ENCODE measurements at places on chromosomes 7 and 10.

DNA sequence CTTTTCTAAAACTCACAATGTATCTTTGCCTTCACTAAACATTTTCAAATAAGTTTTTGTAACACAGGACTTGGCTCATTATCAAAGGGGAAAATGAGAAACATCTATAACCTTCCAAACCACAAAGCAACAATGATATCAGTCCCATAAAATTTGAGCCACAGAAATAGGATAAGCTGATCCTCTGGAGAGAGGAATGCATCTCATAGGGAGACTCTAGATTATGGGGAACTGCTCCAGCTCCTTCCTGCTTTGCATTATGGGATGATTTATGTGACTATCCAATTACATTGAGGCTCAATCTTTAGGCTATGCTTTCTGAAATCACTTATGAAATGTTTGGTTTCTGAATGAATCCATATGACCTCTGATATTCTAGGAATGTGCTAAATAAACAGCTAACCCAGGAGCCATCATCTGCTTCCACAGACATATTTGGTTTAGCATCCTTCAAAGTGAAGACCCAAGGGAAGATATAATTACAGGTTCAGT lies 70.4 kb downstream of the CUBN start:
- no peak for DNase-seq

GRCh38 chr10:64097391-64098122 lies 576.4 kb downstream of the REEP3 start:
- DNase-seq: no peak

GRCh38 chr7:27277628-27278027 lies 35.0 kb downstream of the EVX1 start:
- no peak for DNase-seq

DNA sequence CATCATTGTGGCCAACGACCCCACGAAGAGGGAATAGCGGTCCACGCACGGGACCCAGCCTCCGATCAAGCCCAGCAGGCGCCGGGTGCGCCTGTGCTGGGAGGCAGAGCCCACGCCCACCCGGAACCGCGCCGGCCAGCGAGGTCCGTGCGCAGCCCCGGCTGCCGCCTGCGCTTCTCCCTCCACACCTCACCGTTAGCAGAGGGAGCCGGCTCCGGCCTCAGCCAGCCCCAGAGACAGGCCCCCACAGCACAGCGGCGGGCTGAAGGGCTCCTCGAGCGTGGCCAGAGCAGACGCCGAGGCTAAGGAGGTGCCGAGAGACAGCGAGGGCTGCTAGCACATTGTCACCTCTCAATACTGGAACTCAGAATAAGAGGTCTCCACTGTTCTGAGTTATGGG lies 3.6 kb downstream of the ITPRID1 start:
- DNase-seq: no peak

GRCh38 chr10:53601260-53601875 lies 828.8 kb upstream of the MBL2 start:
- no peak for DNase-seq

- no peak for DNase-seq
Measured at GRCh38 chr7:135929249-135929648, 47.9 kb downstream of the MTPN start.

- DNase-seq: no peak
Measured at GRCh38 chr7:7103343-7104313, 78.7 kb upstream of the C1GALT1 start.

DNA sequence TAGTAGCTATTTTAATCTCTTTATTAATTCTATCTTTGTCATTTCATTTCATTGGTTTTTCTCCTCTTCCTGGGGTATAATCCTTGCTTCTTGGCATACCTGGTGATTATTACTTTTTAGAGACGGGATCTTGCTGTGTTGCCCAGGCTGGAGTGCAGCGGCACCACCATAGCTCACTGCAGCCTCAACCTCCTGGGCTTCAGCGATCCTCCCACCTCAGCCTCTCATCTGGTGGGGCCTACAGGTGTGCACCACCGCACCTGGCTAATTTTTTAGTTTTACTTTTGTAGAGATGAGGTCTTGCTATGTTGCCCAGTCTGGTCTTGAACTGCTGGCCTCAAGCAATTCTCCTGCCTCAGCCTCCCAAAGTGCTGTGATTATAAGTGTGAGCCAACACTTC lies 22.0 kb upstream of the OCM2 start:
- no peak for DNase-seq

DNA sequence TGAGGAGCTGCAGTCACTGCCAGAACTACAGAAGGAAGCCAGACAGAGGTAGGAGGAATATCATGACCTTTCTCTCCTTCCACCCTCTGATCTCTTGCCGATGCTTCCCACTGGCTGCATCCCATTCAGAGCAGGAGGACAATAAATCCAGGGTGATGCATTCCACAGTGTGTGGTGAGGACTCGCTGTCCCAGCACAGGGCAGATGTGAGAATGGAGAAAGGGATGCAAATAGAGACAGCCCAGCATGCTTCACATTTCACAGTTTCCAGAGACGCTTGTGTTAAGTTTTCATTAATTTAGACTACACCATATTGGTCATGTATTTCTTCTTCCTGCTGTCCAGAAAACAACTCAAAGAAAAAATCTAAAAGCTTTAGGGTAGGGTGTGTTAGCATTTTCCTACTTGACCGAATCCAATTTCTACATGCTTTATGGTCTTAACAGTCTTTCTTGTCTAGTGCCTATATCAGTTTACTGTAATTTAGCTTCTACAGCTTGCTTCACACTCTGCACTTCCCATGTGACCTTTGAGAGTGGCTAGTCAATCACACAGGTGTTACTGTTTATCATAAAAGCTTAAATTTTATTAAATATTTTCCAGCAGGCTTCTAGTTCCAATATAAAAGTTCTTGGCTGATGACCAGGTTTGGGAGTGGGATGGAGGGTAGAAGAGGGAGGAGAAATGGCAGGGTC lies 155.6 kb downstream of the RAPGEF5 start:
- DNase-seq: no peak

DNA sequence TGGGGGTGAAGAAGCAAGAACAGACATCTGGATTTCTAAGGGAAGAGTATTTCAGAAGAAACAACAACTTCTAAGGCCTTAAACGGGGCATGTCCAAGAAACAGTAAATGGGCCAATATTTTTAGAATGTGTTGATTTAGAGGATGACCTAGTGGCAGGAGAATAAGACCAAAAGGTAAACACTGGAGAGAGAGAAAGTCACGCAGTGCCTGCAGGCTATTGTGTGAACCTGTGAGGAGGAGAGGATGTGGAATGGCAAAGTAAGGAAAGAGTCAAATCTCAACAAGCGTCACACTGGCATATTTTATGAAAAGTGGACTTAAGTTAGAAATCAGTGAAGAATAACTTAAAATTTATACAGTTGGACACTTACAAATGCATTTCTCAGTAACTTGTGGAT lies 78.1 kb upstream of the EGFR start:
- DNase-seq: no peak
